ENCODE measurements at places on chromosomes 12 and 14. TPM values are rescaled to one million over a fixed set of nuclear protein-coding genes. Genes with fewer than 3 reads are reported as not detected.

- H3K36me3 ChIP-seq, result no peaks in the 10 kb centered on the region
- no peaks in the 10 kb centered on the region for H3K27me3 ChIP-seq
- DNase-seq, result no peak
- no peak overlapping the region for H3K27ac ChIP-seq
- H3K4me3 ChIP-seq, result no peak overlapping the region
Observed at GRCh38 chr12:58242796-58243630, 301.6 kb downstream of the ATP23 start.

GRCh38 chr12:59370933-59371332, 224.9 kb upstream of the SLC16A7 start:
- no peak overlapping the region for H3K27ac ChIP-seq
- no peaks in the 10 kb centered on the region for H3K36me3 ChIP-seq
- no peak overlapping the region for H3K4me3 ChIP-seq
- no peak for DNase-seq
- H3K4me1 ChIP-seq, result no peaks in the 10 kb centered on the region
- H3K27me3 ChIP-seq, result no peaks in the 10 kb centered on the region

DNA sequence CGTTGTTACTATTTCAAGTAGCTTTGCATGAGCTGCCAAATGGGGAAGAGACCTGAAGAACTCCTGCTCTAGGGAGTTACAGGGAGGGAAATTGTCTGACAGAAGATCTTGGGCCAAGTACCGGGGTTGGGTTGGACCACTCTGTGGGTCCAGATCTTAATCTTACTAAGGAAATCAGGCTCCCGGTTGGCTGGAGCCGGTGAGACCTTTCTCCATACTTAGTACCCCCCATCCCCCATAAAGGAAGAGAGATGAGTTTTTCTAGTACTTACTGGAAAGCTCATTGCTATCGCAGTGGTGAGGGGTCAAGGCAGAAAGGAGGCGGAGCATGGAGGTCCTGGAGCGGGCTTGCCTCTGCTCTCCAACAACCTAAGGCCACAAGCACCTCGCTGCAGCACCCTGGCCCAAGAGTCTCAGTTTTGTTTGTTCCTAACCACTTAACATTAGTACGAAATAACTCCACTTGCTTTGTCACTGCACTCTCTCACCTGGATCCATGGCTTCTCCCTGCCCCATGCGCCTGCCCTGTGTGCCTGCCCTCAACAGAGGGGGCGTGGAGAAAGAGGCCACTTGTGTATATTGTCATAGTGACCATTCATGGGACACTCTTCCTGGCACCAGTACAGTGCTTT, 6.8 kb upstream of the UNC119B start:
- DNase-seq, result no peak
- no peaks in the 10 kb centered on the region for H3K27me3 ChIP-seq
- no peak overlapping the region for H3K27ac ChIP-seq
- H3K4me3 ChIP-seq, result no peak overlapping the region

GRCh38 chr12:54612225-54612750, 22.4 kb downstream of the LACRT start:
- H3K27ac ChIP-seq, result no peak overlapping the region
- H3K36me3 ChIP-seq, result no peaks in the 10 kb centered on the region
- peaks cover 18% of the 10 kb centered on the region for H3K27me3 ChIP-seq
- no peak overlapping the region for H3K4me3 ChIP-seq

DNA sequence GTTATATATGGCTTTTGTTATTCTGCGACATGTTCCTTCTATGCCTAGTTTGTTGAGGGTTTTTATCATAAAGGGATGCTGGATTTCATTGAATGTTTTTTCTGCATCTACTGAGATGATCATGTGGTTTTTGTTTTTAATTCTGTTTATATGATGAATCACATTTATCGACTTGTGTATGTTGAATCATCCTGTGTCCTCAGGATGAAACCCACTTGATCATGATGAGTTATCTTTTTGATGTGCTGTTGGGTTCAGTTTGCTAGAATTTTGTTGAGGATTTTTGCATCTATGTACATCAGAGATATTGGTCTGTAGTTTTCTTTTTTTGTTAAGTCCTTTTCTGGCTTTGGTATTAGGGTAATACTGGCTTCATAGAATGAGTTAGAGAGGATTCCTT, 291.2 kb downstream of the AKAP6 start:
- H3K27me3 ChIP-seq, result no peaks in the 10 kb centered on the region
- H3K4me3 ChIP-seq, result no peak overlapping the region

DNA sequence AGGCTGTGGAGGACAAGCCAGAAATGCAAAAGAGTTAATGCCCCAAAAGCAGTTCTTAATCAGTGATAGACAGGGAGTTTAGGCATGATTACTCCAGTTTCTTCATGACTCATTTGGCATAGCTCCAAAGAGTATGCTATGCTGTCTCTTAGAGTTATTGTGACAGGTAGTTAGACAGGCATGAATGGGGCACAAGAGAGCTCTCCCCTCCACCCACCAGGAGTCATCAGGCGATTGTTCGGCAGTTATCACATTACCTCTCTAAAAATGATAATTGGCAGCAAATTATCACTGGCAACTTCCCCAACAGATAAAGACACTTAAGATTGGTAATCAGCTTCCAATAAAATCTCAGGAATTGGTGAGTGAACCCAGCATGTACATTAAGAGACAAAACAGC, 320.1 kb downstream of the DAD1 start:
- H3K4me1 ChIP-seq, result no peaks in the 10 kb centered on the region
- H3K36me3 ChIP-seq, result no peaks in the 10 kb centered on the region
- no peaks in the 10 kb centered on the region for H3K27me3 ChIP-seq
- DNase-seq, result peak; percentile 26

GRCh38 chr14:54312166-54312801, 84.5 kb upstream of the CDKN3 start:
- H3K27ac ChIP-seq, result no peak overlapping the region
- no peaks in the 10 kb centered on the region for H3K4me1 ChIP-seq
- no peak for DNase-seq
- H3K36me3 ChIP-seq, result no peaks in the 10 kb centered on the region
- peaks cover 2% of the 10 kb centered on the region for H3K27me3 ChIP-seq

DNA sequence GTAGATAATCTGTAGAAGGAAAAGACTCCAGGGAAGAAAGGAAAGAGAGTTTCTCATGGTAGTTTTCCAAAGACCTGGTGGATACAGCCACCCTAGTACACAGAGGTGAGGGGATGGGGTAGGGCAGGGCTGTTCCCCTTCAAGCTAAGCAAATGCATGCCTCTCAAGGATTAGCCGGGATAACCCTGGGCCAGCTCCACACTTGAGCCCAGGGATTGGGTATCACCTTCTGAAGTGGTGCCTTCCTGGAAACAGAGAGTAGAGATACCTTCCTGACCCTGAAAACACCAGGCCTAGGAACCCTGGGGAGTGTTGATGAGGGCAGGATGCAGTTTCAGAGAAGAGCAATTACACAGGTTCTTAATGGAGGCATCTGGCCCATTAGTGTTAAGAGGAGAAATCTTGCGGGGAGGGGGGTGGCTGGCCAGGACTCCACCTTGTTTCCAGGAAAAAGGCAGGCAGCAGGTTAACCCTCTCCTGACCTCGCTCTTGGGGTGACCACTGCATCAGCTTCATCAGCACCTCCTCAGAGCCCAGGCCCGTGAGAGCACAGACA, 106.9 kb upstream of the TMEM233 start:
- no peaks in the 10 kb centered on the region for H3K4me1 ChIP-seq
- H3K27me3 ChIP-seq, result no peaks in the 10 kb centered on the region
- no peak for DNase-seq

DNA sequence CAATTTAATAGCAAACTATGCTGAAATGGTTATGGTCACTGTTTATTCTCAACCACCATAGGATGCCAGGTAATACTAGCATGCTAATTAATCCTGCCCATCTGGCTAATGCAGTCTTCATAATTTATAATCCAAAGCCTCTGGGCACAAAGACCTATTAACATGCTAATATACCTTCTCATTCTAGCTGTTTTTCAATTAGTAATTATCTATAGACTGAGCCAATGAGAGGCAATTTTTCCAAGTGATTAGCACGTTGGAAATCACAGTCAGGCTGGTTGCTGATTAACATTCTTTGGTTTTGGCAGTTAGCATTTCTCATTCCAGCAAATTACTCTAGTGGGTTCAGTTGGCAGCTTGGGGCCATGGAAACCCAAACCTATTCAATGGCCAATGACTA, 357.2 kb downstream of the SEC23A start:
- H3K4me3 ChIP-seq, result no peak overlapping the region
- no peak for DNase-seq
- no peaks in the 10 kb centered on the region for H3K36me3 ChIP-seq
- no peaks in the 10 kb centered on the region for H3K4me1 ChIP-seq

DNA sequence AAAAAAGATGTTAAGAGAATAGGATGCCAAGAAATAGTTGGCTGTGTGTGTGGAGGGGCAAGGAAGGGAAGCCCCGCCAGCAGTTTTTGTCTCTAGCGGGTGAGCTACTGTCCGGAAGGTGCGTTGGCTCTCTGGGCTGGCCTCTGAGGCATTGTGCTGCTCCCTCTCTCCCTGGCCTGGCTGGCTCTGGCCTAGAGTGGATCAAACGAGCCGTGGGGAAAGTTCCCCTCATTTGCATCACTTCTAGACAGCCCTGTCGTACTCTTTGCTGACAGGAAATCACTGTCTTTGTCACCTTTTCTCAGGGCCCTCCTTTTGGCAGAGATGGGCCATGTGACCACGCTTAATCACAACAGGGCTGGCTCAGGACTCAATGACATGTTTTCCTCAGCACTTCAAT, 236.1 kb upstream of the NPAS3 start:
- H3K36me3 ChIP-seq, result no peaks in the 10 kb centered on the region
- no peaks in the 10 kb centered on the region for H3K4me1 ChIP-seq
- DNase-seq, result peak; percentile 21
- H3K27ac ChIP-seq, result peak overlapping the region; percentile 48
- H3K4me3 ChIP-seq, result no peak overlapping the region

Gene LMNTD1
- total RNA-seq, result not detected

Gene TROAP
- 2.0 TPM for total RNA-seq

Gene FGF6
- not detected for total RNA-seq

Gene CCDC175
- 0.22 TPM for total RNA-seq

Gene EPYC
- not detected for total RNA-seq
